Right cardiac atrium (tissue), 5 donors: ENCODE measurements at places on chromosomes 4 and X. TPM values are rescaled to one million over a fixed set of nuclear protein-coding genes. Genes with fewer than 3 reads are reported as not detected.

Gene UBE2D3
- total RNA-seq, result 260 TPM

Gene RNF128
- total RNA-seq, result 1.3 TPM

Gene GLOD5
- not detected for total RNA-seq

Gene ADAM29
- total RNA-seq, result not detected

Gene PNMA6A
- 1.3 TPM for total RNA-seq

Gene TMEM128
- 12.7 TPM for total RNA-seq

Gene FGFR3
- 17.5 TPM for total RNA-seq

Gene MXD4
- total RNA-seq, result 27.2 TPM

Gene AGTR2
- 0.34 TPM for total RNA-seq

Gene SLC2A9
- 18.7 TPM for total RNA-seq

Gene GRK4
- 11.9 TPM for total RNA-seq

Gene C4orf50
- not detected for total RNA-seq

Gene TRAM1L1
- total RNA-seq, result 0.76 TPM

Gene DLG3
- 16.2 TPM for total RNA-seq

Gene MAGED4B
- 2.5 TPM for total RNA-seq

Gene DCAF4L1
- total RNA-seq, result 0.11 TPM

Gene XK
- 6.5 TPM for total RNA-seq

Gene SCOC
- total RNA-seq, result 90.1 TPM

Gene SPANXN4
- total RNA-seq, result not detected

Gene TMEM144
- 13.1 TPM for total RNA-seq

Gene GPR78
- not detected for total RNA-seq

Gene ERCC6L
- 0.09 TPM for total RNA-seq

Gene FGFBP2
- 4.0 TPM for total RNA-seq

Gene TSPYL2
- 57.9 TPM for total RNA-seq

Gene ADGRG4
- not detected for total RNA-seq

Gene SLC26A1
- total RNA-seq, result 0.36 TPM

Gene MTNR1A
- not detected for total RNA-seq

Gene WAS
- total RNA-seq, result 4.9 TPM

Gene HAUS3
- total RNA-seq, result 8.9 TPM

Gene HMX1
- not detected for total RNA-seq

Gene EGFL6
- not detected for total RNA-seq

Gene FGF16
- total RNA-seq, result not detected

Gene OTUD6A
- total RNA-seq, result not detected

Gene ZNF732
- total RNA-seq, result not detected

Gene CWH43
- total RNA-seq, result not detected

Gene EREG
- total RNA-seq, result 0.14 TPM

Gene MAGEC2
- total RNA-seq, result not detected

Gene UGT2B7
- not detected for total RNA-seq

Gene NFXL1
- 6.2 TPM for total RNA-seq

Gene SOX3
- total RNA-seq, result not detected

Gene KLB
- total RNA-seq, result 0.03 TPM

Gene PAGE2
- total RNA-seq, result not detected

Gene UGT2A3
- not detected for total RNA-seq

Gene SPANXN3
- total RNA-seq, result not detected

Gene FRMPD3
- total RNA-seq, result 0.36 TPM

Gene CFAP99
- total RNA-seq, result not detected

Gene GPRIN3
- 8.3 TPM for total RNA-seq

Gene VEGFC
- total RNA-seq, result 6.7 TPM

Gene TBC1D8B
- total RNA-seq, result 4.1 TPM

Gene VSIG4
- total RNA-seq, result 38.4 TPM

Gene NPNT
- total RNA-seq, result 1.4 TPM

Gene DCHS2
- total RNA-seq, result not detected

Gene CT45A1
- not detected for total RNA-seq

Gene SPIN2A
- total RNA-seq, result 0.42 TPM

Gene TRIM2
- total RNA-seq, result 28.0 TPM

Gene SLC38A5
- 4.8 TPM for total RNA-seq

Gene HPGD
- total RNA-seq, result 1.6 TPM

Gene SPON2
- 13.6 TPM for total RNA-seq

Gene PASD1
- total RNA-seq, result not detected

Gene KDR
- total RNA-seq, result 18.7 TPM
